Neural progenitor cell (in vitro differentiated cells): ENCODE measurements at places on chromosomes 3 and 15. TPM values are rescaled to one million over a fixed set of nuclear protein-coding genes. Genes with fewer than 3 reads are reported as not detected.

The IGDCC3 gene
- total RNA-seq, result 15.8 and 29.4 TPM in 2 replicates

DNA sequence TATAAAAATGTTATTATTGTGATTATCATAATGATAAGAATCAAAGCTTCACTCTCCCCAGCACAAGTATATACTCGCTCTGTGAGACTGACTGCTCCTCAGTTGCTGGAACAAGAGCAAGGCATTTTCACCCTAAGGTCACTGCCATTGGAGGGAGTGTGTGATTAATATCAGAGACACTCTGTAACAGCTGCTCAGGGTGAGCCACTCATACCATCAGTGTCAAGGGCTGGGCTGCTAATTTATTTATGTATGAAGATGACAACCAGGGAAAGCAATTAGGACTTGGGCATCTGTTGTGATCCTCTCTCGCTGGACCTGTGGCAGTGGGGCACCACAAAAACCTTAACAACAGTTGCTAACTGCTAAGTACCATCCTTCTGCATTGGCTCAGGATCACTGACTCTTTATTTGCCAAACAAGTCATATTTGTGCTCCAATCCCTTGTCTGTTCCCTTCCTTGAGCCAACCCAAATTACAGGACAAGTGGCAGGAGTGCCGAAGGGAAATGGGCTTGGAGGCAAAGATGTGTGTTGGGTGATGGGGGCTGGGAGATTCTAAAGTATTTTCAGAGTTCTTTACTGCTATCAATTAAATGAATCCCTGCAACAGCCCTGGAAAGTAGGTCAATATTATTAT is 297.5 kb upstream of the STT3B start:
- no peak for DNase-seq

- DNase-seq, result no peak
Measured at GRCh38 chr3:113214917-113215595, 3.7 kb downstream of the BOC start.

DNA sequence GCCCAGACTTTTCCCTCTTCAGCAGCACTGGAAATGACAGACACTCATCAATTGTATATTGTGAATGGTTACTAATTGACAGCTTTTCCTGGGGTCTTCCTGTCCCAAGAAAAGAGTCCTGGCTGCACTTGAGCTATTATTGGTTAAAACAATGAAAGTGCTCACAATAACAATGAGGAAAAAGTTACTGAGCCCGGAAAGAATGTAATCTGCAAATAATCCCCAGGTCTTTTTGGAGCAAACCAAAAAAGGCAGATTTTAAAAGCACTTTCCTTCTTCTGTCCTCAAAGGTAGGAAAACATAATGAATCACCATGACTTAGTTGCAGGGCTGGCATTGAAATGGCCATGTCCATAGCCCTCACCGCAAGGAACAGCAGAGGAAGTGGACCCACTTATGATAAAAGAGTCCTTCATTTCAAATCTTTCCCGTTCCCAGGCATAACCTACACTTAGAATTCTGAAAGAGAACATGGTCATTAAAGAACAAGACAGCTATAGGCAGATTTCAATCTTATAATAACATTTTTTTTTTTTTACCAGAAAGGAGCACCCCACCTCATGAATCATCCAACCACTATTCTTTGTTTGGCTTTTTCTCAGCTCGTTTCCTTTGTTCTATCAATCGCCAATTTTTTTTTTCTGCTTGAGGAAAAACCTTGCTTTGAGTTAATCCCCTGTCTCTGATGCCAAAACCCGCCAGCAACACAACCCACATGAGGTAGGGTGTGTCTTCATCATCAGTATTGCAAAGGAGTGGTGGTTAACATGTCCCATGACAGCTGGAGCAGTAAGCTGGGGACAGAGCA is 35.5 kb upstream of the ATP1B3 start:
- DNase-seq, result no peak

GRCh38 chr3:197019535-197019934 is 10.1 kb downstream of the MELTF start:
- no peak for DNase-seq

- DNase-seq, result no peak
Measured at GRCh38 chr3:79558943-79559342, 208.9 kb downstream of the ROBO1 start.

- DNase-seq, result no peak
Measured at GRCh38 chr15:71232411-71232810, 117.1 kb downstream of the THSD4 start.

The MNS1 gene
- 3.0 and 6.2 TPM in 2 replicates for total RNA-seq

DNA sequence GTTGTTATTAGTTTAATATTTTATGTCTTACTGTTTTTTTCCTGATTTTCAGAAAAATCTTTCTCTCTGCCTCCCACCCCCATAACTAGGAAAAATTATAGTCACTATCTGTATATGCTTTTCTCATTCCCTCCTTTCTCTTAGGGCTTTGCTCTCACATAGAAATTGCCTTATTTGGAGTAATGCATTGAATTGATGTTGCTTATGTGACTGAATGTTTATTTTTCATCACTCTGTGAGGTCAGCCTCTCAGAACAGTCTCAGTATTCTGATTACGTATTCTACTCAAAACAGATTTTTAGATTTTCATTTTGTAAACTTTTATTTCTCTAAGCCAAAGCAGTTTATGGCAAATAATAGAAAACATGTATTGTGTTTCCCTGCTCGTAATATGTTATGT is 121.0 kb downstream of the SLMAP start:
- no peak for DNase-seq

The BSN gene
- total RNA-seq, result 0.17 and 0.53 TPM in 2 replicates

The GRK7 gene
- 0.03 TPM in 1 of 2 replicates, not detected in the other for total RNA-seq

The GPR149 gene
- not detected in 2 replicates for total RNA-seq
